ENCODE measurements at places on chromosomes 2 and 18.

GRCh38 chr2:112566104-112566503, 18.3 kb upstream of the CHCHD5 start:
- no peak for DNase-seq

DNA sequence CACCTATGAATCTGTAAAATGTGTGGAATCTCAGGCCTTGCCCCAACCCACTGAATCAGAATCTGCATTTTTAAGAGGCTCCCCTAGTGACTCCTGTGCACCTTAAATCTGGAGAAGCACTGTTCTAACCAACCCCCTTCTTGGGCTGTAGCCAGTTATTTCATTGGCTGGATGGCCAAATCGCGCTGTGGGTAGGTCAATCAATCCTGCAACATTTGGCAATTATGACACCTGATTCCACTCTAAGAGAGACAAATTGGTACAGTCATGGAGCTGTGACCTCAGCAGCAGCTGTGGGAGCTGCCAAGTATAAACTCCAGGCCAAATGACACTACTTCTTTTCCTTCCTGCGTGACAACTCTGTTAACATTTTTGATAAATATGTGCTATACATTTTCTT, 208.7 kb downstream of the CLIP4 start:
- no peak for DNase-seq

GRCh38 chr2:1321321-1321720, 91.9 kb upstream of the TPO start:
- no peak for DNase-seq

DNA sequence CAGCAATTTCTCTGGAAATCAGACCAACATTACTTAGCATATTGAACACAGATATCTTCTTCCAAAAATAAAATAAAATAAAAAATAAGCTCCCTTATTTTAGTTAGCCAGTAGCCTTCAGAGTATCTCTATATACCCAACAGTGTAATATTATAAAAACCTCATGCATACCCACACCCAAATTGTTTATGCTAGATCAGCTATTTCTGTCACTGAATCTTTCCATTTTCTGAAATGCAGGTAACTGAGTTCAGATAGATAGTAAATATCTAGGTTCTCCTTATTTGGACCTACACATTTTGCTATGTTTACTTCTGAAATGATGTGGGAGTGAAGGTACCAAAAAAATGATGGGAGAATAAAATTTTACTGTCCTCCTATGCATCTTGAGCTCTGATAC, 39.9 kb downstream of the TTC21B start:
- no peak for DNase-seq

GRCh38 chr2:762646-763045, 85.4 kb upstream of the TMEM18 start:
- no peak for DNase-seq

- DNase-seq: no peak
These were observed 85.4 kb downstream of the ARHGEF33 start for GRCh38 chr2:38975042-38975441.

DNA sequence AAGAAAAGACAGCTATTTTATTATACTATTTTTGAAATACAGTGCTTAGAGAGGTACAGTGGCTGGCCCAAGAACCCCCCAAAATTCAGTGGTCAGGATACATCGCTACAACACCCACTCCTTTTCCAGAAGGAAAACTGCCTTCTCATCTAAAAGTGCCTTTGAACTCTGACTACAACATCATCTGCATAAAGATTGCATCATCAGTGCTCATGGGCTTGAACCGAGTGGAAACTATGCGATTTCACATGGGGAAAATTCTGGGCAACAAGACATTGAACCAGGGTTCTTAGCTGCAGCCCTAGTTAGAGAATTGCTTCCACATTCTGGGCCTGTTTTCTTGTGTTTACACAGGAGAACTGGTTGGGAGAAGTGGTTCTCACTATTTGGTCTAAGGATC, 294.6 kb upstream of the SLC14A2 start:
- DNase-seq: no peak

DNA sequence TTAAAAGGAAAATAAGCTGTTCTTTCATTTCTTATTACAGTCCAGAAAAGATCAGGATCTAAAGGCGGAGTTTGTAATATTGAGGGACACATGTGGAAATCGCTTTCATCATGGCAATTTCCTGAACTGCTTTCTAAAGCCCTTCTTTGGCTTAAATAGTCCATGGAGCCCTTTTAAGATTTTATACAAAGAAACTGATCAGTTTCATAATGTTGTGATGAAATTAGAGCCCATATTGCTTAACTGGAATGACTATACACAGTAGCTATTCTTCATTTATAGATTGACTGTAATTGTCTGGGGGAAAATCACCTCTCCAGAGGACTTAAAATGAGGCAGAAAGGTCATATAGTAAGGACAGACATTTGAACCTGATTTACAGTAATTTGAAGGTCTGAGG, 322.2 kb downstream of the ETAA1 start:
- no peak for DNase-seq

DNA sequence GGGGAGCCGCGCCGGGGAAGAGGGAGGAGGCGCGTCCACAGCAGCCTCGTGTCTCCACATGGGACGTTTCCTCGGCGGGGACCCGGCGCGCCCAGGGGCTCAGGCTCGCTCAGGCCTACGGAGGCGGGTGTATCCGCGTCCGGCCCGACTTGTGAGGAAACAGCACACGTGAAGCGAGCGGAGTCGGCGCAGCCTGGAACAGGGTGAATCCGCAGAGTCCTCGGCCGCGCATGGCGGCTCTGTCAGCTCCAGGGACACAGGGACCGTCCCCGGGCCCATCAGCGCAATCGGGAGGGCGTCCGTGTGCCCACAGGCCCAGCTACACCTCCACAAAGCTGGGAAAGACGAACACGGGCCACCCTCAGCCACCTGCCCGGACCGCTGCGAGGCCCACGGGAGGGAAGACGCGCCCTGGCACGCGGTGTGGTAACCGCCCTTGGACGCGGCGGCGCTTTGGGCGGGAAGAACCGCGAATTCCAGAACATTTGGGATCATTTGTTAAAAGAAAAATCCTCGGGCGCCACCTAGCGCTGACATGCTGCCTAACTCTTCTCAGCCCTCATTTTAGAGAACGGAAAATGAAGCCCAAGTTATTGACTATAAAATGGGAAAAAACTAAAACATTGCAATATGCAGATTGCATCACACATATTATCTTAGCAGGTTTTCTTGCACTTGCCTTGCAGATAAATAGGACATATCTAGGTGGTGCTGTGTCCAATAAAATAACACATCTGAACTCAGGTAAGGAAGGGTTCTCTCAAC, 40.4 kb downstream of the TMEM18 start:
- no peak for DNase-seq

DNA sequence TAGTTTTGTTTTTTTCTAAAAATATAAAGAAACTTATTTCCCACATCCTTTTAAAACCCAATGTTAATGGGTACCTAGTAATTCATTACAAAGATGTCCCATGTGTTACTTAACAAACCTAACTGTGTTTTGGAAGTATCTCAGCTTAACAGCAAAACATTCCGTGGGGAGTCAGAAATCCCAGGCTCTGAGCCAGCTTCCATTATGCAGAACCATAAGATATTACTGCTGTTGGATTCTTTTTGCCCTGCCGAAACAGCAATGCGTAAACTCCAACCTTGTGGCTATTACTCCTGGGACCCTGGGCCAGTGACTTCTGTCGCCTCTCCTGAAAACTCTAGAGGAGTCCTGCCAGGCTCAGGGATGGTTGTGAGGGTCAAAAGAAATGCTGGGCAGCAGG, 174.1 kb downstream of the UXS1 start:
- DNase-seq: no peak

DNA sequence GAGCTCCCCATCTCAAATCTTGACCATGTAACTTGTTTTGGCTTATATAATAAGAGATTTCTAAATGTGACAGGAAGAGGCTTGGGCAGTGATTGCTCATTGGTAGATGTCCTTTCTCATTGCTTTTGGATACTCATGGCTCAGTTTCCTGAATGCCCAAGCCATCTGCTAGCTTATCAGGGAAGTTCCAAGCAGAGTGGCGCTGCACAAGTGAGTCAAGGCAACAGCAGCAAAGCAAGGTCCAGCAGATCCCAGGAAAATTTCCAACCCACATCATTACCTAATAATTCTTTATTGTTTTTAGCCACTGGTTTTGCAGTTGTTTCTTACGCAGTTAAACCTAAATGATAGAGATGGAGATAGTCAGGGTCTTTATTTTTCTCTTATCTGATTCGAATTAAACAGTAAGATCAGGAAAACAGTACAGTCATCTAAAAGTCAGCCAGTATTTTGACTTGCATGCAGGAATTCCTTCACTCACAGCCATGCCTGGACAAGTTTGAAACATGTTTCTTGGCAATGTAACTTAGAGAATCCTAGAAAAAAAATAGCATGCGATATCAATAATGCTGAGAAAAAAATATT, 349.7 kb upstream of the TMEFF2 start:
- peak; percentile 40 for DNase-seq

DNA sequence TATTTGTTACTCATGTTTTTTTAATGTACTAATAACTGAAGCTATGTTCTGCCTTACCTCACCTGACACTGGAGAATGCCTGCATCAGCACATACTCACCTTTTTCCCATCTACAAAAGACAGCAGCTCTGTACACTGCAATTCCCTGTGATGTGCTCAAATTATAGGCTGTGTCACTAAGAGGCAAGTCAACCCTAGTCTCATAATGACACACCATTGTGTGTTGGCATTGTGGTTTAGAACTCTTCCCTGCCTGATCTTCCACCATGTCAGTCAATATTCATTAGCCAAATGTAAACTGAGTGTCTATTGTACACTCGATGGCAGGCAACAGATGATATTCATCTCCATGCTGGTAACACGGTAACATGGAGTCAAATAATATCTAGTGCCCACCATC, 332.1 kb upstream of the TCF4 start:
- no peak for DNase-seq

DNA sequence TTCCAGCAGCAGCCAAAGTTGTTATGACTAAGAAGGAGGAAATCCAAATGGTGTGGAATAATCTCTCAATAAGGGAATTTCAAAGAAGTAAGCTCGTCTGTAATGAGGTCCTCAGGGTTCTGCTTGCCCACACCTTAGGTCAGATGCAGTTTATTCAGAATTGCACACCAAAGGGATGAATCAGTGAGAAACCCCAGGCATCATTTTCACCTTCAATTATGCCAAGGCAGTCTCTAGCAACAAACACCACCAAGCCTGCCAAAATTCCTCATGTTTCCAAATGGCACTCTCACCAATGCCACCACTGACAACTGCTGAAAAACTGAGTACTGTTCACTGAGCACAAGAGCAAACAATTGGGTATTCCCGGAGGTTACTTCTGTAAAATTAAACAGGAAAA, 43.6 kb downstream of the KCNG3 start:
- DNase-seq: no peak

DNA sequence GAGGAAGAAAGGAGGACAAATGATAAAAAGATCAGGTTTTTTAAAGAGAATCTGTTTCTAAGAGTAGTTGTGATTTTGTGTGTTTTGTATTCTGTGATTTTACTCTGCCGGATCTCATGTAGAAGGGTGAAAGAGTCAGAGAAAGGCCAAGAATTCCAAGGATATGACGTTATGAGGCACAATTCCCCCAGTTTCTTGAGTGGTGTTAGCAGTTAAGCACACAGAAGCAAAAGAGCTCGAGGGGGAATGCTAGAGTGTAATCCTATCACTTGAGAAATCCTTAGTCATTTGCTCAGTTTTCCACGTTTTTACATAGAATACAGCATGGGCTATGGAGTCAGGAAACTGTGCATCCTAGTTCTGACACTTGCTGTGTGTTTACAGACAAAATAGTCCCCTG, 34.8 kb downstream of the METTL4 start:
- DNase-seq: no peak

GRCh38 chr18:42105394-42105793, 150.4 kb downstream of the PIK3C3 start:
- no peak for DNase-seq

- DNase-seq: peak; percentile 3
These were observed 19.5 kb upstream of the ERCC3 start for GRCh38 chr2:127313406-127313805.

GRCh38 chr2:210477496-210477895, 937 bp upstream of the LANCL1 start:
- no peak for DNase-seq

DNA sequence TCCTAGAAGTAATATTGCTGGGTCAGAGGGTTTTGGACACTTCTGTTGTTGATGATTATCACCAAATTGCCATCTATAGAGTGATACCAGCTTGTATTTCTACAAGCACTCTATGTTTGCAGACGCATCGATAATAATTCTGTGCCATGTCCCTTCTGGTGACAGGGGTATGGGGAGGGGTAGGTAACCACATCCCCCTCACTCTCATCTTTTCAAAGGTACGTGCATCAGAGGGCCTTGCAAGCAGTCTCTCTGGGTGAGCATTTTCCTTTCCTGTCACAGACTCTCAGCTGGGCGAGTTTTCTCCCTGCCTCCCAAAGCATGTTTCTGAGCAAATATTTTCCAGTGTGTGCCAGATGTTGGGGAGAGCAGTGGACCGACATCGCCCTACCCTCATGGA, 98.0 kb downstream of the SMAD7 start:
- DNase-seq: no peak

DNA sequence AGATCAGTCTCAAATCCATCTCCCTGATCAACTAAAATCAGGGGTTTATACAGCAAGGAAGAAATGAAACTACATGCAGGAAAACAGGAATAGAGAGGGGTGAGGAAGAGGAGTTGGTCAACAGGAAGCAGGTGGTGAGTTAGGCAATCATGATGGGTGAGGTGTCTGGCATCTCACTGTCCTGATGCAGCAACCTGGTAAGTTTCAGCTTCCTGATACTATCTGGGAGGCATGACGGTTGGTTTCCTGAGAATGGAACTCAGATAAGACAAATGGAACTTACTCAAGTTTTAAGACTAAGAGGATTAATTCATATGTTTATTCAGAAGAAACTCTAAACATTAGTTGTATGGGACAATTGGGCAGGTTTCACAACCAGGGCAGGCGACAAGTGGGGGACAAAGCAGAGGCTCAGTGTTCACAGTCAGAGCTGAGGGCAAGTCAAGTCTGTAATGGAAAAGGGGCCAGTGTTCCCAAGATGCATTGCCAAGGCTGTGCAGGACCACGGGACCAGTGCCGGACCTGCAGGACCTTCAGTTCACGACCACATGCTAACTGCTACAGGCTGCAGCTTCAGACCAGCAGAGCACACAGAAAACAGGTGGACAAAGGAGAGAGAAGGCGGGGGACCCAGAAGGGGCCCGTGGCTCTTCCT, 17.7 kb upstream of the GALM start:
- peak; percentile 73 for DNase-seq
